ENCODE measurements at places on chromosomes 7 and 10. TPM values are rescaled to one million over a fixed set of nuclear protein-coding genes. Genes with fewer than 3 reads are reported as not detected.
A peak's percentile ranks its signal among the peaks of the same experiment; 100 is the strongest.

DNA sequence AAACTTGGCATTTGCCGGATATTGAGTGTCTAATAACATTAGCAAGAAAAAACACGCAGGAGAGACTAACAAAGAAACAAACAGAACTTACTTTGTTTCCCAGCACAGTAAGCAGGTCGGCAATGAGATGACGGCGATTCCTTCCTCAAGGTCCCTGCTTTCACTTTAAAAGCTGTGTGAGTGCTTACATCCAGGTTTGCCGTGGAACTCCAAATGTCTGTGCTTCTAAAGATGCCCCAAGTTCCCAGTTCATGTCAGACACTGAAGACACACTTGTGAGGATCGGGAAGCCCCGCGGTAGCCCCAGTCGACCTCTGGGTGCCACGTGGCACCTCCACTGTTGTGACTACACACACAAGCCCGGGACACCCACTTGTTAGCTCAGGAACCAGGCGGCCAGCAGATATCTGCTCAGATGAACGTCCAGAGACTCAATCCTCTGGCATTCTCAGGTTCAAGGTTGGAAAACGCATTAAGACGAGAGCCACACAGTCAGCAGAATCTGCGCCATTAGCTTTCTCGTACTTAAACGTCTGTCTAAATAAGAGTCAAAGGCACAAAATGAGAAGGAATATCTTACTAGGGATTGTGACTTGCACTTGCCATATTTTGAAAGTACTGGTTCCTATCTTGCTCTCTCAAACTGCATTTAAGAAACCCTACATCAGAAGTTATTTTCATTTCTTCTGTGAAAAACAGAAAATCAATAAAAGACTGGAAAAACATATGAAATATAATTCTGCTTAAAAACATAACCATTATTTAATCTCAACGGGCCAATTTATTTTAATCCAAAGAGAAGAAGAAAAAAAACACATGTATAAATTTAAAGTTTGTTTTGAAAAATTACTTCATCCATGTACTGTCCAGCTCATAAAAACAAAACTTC, 207.6 kb upstream of the KLF14 start:
- no peaks in the 10 kb centered on the region for H3K36me3 ChIP-seq
- no peaks in the 10 kb centered on the region for H3K27me3 ChIP-seq
- peak overlapping the region; percentile 51 for H3K27ac ChIP-seq

- H3K4me3 ChIP-seq, result no peak overlapping the region
- no peak for DNase-seq
- peaks cover 19% of the 10 kb centered on the region for H3K4me1 ChIP-seq
- H3K27ac ChIP-seq, result no peak overlapping the region
- no peaks in the 10 kb centered on the region for H3K36me3 ChIP-seq
These were observed 60.7 kb downstream of the TMEM209 start for GRCh38 chr7:130144312-130145171.

GRCh38 chr10:8086315-8086714, 31.8 kb downstream of the GATA3 start:
- H3K27ac ChIP-seq, result no peak overlapping the region
- DNase-seq, result no peak
- peaks cover 13% of the 10 kb centered on the region for H3K27me3 ChIP-seq
- H3K4me3 ChIP-seq, result no peak overlapping the region

- peak overlapping the region; percentile 57 for H3K27ac ChIP-seq
- no peaks in the 10 kb centered on the region for H3K36me3 ChIP-seq
- no peaks in the 10 kb centered on the region for H3K27me3 ChIP-seq
- DNase-seq, result no peak
These were observed 546.4 kb upstream of the FZD8 start for GRCh38 chr10:36188461-36188860.

GRCh38 chr10:43121444-43121843, 16.8 kb upstream of the CSGALNACT2 start:
- no peak overlapping the region for H3K4me3 ChIP-seq
- no peaks in the 10 kb centered on the region for H3K27me3 ChIP-seq
- H3K36me3 ChIP-seq, result no peaks in the 10 kb centered on the region
- no peaks in the 10 kb centered on the region for H3K4me1 ChIP-seq
- no peak for DNase-seq
- H3K27ac ChIP-seq, result no peak overlapping the region

DNA sequence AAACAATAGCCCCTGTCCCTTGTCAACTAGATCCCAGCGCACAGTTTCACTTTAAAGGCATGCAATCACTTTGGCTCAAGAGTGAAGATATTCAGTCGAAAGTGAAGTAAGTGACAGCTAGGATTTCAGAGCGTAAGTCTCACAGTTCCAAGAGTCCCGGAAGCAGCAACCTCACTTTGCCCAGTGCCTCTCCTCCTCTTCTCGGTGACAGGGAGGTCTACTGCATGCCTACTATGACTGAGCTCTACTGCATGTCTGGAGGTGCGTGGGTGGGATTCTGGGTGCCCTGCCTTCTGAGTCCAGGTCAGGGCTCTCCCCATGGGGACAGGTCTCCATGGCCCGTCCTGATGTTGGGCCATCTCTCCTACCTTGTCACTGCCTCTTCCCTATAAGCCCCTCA, 17.0 kb downstream of the PRKCQ start:
- H3K27ac ChIP-seq, result no peak overlapping the region
- peaks cover 43% of the 10 kb centered on the region for H3K4me1 ChIP-seq
- H3K4me3 ChIP-seq, result no peak overlapping the region
- DNase-seq, result no peak

DNA sequence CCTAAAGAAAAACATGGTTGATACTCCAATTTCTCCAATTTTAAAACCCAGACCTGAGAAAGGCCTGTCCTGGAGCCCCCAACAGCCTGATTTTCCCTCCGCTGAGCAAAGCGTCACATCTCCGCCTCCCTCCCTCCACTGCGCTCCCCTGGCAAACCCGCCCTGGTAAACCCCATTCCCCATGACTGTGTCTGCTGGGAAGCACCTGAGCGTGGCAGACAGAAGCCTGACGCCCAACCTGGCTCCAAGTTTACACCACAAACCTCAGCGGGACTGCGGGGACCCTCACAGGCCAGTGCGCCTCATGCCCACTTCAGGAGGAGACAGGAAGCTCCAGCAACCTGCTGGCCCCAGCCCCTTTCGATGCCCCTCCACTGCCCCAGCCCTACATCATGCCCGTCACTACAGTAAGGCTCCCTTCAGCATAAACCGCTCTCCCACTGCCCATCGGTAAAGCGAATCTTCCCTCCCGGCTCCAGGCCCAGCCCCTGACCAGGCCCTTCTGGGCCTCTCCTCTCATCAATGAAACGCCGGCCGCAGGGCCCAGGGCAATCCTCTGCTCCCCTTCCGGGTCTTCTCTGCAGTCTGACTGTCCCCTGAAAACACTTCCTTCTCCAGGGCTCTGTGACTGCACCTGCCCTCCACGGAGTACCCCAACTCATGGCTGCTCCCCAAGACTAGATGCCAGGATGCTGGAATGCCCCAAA, 233.3 kb downstream of the MAD1L1 start:
- H3K4me3 ChIP-seq, result no peak overlapping the region
- DNase-seq, result peak; percentile 5
- no peak overlapping the region for H3K27ac ChIP-seq
- H3K27me3 ChIP-seq, result no peaks in the 10 kb centered on the region
- H3K4me1 ChIP-seq, result no peaks in the 10 kb centered on the region

GRCh38 chr10:36766415-36766810, 359.0 kb upstream of the ANKRD30A start:
- H3K4me1 ChIP-seq, result no peaks in the 10 kb centered on the region
- DNase-seq, result no peak
- no peak overlapping the region for H3K4me3 ChIP-seq
- no peaks in the 10 kb centered on the region for H3K36me3 ChIP-seq
- H3K27ac ChIP-seq, result no peak overlapping the region

- no peak overlapping the region for H3K27ac ChIP-seq
- H3K4me1 ChIP-seq, result no peaks in the 10 kb centered on the region
- no peaks in the 10 kb centered on the region for H3K36me3 ChIP-seq
- no peak overlapping the region for H3K4me3 ChIP-seq
- H3K27me3 ChIP-seq, result no peaks in the 10 kb centered on the region
- no peak for DNase-seq
These were observed 76.8 kb downstream of the HGF start for GRCh38 chr7:81693080-81693479.

DNA sequence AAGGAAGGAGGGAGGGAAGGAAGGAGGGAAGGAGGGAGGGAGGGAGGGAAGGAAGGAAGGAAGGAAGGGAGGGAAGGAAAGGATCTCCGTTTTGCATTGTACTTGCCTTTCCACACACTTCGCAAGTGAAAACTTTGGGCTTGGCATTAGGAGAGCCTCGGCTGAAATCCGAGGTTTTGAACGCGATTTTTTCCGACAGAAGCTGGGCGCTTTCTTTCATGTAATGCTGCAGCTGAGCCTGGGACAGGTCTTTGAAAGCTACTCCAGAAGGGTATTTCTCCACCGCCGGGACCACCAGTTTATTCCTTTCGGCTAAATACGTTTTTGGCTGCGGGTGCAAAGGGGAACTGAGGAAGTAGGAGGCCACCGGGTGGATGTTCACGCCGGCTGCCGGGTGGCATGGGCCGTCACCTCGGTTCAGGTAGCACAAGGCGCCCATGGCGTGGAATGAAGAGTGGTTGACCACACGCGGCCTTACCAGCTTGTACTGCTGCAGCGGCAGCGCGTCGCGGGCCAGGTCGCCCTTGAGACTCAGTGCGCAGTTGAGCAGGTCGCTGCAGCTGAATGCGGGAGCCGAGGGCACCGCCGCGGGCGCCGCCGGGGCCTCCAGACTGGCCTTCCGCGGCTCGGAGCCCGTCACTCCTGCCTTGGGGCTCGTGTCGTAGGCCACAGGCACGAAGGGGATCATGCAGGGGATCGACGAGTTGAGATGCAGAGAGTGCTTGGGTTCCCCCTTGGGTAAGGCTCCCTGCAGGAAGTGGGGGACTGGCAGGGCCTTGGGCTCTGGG, 825 bp downstream of the FEZF1 start:
- no peak for DNase-seq
- H3K4me1 ChIP-seq, result peaks cover 47% of the 10 kb centered on the region
- H3K27ac ChIP-seq, result no peak overlapping the region
- H3K27me3 ChIP-seq, result peaks cover 99% of the 10 kb centered on the region

DNA sequence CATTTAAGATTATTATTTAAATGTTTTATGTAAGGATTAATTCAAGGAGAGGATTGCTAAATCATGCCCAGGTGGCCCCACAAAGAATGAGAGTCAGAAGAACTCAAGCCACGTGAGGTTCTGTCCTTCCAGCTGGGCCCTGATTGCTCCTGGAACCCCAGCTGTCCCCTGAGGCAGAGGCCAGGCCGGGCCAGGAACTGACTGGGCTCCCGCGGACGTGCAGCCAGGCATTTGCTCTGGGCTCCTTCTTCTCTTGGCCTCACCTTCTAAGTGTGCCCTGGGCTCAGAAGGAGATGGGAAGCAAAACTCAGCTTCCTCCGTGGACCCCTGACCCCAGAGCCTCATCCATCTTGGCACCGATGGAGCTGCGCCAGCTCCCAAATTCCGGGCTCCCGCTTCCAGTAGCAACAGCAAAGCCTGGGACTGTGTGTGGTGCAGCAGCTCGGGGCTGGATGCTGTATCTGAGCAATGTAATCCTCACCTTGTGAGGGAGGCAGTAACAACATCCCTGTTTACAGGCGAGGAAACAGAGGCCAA, 250.6 kb upstream of the PPP2R2D start:
- peaks cover 65% of the 10 kb centered on the region for H3K27me3 ChIP-seq
- DNase-seq, result no peak
- no peak overlapping the region for H3K27ac ChIP-seq
- H3K4me1 ChIP-seq, result no peaks in the 10 kb centered on the region
- H3K36me3 ChIP-seq, result no peaks in the 10 kb centered on the region

DNA sequence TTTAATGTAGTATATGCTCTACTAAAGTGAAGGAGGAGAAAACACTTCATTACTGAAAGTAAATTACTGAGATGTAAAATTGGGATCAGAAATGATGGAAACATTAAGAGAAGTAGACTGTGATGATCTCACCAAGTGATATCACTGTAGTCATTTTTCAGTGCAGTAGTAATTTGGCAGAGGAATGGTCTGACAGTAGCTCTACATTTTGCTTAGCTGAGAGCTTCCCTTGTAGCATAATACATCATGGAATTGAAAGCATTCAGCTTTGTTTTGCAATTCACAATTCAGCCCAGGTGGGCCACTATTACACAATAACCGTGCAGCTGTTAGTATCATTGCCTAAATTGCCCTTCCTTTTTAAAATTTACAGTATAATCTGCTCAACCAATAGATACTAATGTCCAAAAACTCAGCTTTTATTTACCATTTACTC, 19.4 kb upstream of the CABCOCO1 start:
- no peaks in the 10 kb centered on the region for H3K36me3 ChIP-seq
- H3K27ac ChIP-seq, result no peak overlapping the region
- no peak overlapping the region for H3K4me3 ChIP-seq

- DNase-seq, result peak; percentile 69
- peaks cover 47% of the 10 kb centered on the region for H3K4me1 ChIP-seq
- H3K36me3 ChIP-seq, result no peaks in the 10 kb centered on the region
- H3K27me3 ChIP-seq, result no peaks in the 10 kb centered on the region
- H3K4me3 ChIP-seq, result peak overlapping the region; percentile 98
- H3K27ac ChIP-seq, result peak overlapping the region; percentile 95
These were observed 965 bp downstream of the ZCCHC24 start for GRCh38 chr10:79444199-79445119.

DNA sequence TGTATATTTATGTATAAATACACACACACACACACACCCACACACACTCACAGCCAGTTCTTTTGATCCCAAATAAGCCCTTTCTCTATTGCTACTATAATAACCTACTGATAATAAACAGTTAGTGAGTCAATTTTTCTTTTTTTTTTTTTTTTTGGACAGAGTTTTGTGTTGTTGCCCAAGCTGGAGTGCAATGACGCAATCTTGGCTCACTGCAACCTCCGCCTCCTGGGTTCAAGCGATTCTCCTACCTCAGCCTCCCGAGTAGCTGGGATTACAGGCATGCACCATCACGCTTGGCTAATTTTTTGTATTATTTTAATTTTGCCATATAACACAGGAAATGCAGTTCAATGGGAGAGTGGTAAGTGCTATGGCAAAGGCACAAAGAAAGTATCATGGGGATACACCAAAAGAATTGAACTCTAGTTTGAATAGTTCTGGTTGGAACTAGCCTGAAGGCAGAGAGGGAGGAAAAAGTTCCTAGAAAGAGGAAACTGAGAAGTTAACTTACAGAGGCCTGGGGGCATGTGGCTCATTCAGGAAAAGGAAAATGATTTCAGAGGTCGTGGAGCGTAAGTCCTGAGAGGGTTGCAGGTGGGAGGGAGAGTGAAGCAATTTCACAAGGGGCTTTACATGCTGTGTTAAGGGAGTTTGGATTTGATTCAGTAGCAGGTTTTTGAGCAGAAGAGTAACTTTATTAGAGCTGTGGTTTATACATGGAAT, 44.4 kb upstream of the JCAD start:
- H3K4me3 ChIP-seq, result no peak overlapping the region
- H3K27ac ChIP-seq, result no peak overlapping the region
- peaks cover 5% of the 10 kb centered on the region for H3K4me1 ChIP-seq

The GPC2 gene
- 0.51 TPM for polyA plus RNA-seq

The ASB10 gene
- 7.2 TPM for polyA plus RNA-seq

The TMEM176A gene
- polyA plus RNA-seq, result 16.8 TPM

The MYL10 gene
- polyA plus RNA-seq, result not detected

The ANKRD2 gene
- 370 TPM for polyA plus RNA-seq

The CNPY1 gene
- not detected for polyA plus RNA-seq

The ANKRD61 gene
- polyA plus RNA-seq, result 0.13 TPM

The TDRD1 gene
- 0.03 TPM for polyA plus RNA-seq

Measured in heart right ventricle (tissue), 16 donors.